ENCODE measurements at places on chromosomes 7 and 10. TPM values are rescaled to one million over a fixed set of nuclear protein-coding genes. Genes with fewer than 3 reads are reported as not detected.

Gene GDF10
- total RNA-seq, result 0.12 TPM

Gene GIMAP8
- total RNA-seq, result 9.7 TPM

Gene AKR1E2
- total RNA-seq, result 7.3 TPM

Gene CADPS2
- total RNA-seq, result not detected

Gene ADRB1
- total RNA-seq, result not detected

Gene TMEM236
- not detected for total RNA-seq

Gene IFIT5
- total RNA-seq, result 7.0 TPM

Gene NFKB2
- 328 TPM for total RNA-seq

Gene ASB15
- not detected for total RNA-seq

Gene AGMO
- not detected for total RNA-seq

Gene PHKG1
- 3.8 TPM for total RNA-seq

Gene CPXM2
- not detected for total RNA-seq

Gene FGL2
- not detected for total RNA-seq

Gene MYO3A
- not detected for total RNA-seq

Gene PTPRE
- 16.4 TPM for total RNA-seq

All from activated naive CD4-positive, alpha-beta T cell treated with anti-CD3 and anti-CD28 coated beads for 36 hours (primary cell).